ENCODE measurements at places on chromosomes 6 and 20.

- no peak for DNase-seq
Observed at GRCh38 chr6:84372290-84372689, 144.8 kb upstream of the CEP162 start.

GRCh38 chr6:98833057-98833306 lies 1.4 kb upstream of the POU3F2 start:
- DNase-seq = no peak

GRCh38 chr20:47335251-47336128 lies 21.0 kb downstream of the ZMYND8 start:
- DNase-seq = no peak

GRCh38 chr6:68343901-68344300 lies 291.2 kb upstream of the ADGRB3 start:
- no peak for DNase-seq

DNA sequence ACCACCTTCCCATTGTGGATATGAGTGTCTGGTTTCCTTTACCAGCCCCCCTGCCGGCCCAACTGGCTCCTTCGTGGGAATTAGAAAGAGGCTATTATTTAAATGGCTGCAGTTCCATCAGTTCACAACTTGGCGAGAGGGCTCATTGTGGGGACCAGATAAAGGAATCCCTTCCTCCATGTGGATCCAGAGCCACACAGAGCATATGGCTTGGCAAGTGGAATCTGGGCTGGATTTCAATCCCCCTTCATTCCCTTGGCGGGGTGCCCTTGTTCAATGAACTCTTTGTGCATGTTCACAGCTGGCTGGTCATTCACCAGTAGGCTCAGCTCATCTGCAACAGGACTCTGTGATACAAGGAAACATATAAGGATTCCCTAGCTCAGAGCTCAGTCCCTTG lies 140.6 kb downstream of the OPN5 start:
- DNase-seq = no peak

- DNase-seq = no peak
Observed at GRCh38 chr6:135096403-135097130, 41.9 kb upstream of the HBS1L start.

GRCh38 chr20:45406260-45407066 lies 1.6 kb upstream of the DBNDD2 start:
- no peak for DNase-seq

DNA sequence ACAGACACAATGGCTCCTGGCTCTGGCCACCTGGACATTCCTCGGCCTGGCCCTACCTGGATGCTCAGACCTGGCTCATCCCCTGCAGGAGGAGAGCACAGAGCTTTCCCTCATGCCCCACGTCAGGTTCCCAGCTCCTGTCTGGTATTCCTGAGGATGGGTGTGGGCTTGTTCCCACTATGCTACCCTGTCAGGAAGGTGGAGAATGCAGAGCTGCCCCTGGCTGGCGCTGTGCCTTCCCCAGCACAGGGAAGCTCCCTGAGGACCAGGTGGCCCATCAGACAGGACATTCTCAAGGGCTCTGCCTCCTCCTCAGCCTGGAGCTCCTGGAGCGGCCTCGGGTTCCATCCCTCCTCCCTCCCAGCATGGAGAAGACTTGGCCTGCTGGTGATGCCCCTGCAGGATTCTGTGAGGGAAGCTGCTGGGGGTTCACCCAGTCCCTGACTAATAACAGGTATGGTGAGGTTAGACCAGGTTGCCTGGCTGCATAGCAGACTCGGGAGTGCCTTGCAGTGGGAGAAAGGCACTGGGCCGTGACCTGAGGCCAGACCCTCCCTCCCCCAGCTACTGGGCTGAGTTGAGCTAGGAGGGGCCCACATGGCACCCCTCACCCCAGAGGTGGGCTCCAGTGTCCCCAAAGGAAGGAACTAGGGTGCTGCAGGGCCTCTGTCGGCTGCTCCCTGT lies 156.0 kb upstream of the MLN start:
- DNase-seq = no peak
